ENCODE measurements at places on chromosomes 13 and 19.

- DNase-seq: no peak
Measured at GRCh38 chr19:15871570-15871969, 26.3 kb downstream of the CYP4F2 start.

DNA sequence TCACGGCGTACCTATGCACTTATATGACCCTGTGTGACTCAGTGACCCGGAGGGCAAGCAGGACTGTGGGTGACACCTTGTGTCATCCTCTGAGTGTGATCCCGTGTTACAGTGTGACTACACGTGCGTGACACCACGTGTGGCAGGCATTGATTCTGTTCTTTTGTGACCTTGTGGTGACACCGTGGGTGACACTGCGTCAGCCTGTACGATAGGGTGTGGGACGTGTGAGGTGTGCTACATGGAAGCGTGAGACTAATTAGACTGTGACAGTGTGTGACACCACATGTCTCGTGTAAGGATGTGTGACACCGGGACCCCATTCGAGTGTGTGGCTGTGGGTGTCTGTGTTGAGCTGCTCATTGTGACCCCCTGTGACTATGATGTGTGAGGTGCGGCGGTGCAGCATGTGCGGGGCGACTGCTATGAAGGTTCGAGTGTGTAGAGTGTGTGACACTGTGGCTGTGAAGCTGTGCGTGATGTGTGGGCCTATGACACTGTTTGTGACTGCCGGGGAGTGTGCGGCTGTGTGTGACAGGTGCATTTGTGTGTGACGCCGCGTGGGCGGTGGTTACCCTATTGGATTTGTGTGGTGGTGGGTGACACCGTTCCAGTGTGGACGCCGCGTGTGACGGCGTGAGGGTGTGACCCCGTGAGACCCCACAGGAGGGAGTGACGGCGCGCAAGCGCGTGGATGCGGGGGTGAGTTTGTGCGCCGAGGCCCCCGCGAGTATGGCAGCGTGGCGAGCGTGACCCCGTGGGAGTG lies 399 bp upstream of the SPTBN4 start:
- DNase-seq: peak; percentile 42

- DNase-seq: no peak
Measured at GRCh38 chr19:49512970-49513745, 697 bp downstream of the FCGRT start.

GRCh38 chr19:15101479-15102082 lies 5.6 kb upstream of the SYDE1 start:
- DNase-seq: no peak

DNA sequence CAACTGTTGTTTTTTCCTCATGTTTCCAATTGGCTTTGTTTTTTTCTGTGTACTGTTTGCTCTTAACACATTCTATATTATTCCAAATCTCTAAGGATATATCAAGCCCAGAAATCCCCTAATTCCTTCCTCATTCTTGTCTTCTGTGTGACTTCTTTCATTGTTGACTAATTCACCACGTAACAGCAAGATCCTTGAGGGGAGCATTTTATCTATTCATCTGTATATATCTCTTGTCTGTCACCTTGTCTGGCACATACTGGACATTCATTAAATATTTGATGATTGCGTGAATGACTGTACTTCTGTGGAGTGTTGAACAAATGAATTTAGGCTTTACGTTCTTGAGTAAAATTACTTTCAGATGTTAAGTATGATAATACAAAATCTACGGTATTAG lies 44.8 kb upstream of the OLFM4 start:
- no peak for DNase-seq

GRCh38 chr13:73133531-73133930 lies 74.7 kb downstream of the KLF5 start:
- no peak for DNase-seq

DNA sequence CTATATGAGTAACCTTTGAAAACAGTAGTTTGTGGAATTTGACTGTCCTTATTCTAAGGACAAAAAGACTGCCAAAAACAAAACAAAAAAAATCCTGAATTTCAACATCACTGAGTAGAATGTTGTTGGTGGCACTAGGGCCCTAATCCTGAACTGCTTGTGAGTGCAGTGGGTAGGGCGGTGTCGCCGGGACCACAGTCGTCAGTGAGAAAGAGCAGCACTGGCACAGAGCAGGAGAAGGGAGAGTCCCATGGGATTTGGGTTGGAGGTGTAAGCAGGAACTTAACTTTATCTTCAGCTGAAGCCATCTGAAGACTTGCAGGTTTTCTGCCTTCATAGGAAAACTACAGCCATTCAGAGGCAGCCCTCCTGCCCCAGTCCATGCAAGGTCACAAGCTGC lies 5.6 kb downstream of the PCID2 start:
- DNase-seq: no peak

DNA sequence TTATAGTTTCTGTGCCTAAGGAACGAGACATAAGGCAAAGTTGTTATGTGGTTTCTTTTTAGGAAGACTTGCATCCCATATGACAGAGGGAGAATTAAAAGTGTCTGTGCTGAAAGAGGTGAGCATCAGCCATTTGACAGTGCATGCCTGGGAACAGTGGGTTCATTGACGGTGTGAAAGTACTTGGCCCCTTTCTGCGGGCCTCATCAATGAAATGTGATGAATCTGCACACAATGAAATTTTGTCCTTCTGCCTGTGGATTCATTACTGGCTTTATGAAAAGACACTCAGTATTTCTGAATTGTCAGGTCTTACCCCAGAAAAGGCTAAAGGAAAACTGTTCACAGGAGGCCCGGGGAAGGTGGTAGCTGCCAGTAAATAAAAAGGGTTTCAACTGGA lies 295.8 kb downstream of the FOXO1 start:
- no peak for DNase-seq

GRCh38 chr13:106525865-106526264 lies 9.6 kb downstream of the EFNB2 start:
- no peak for DNase-seq

- no peak for DNase-seq
Measured at GRCh38 chr19:49773663-49774350, 7.0 kb downstream of the AP2A1 start.

DNA sequence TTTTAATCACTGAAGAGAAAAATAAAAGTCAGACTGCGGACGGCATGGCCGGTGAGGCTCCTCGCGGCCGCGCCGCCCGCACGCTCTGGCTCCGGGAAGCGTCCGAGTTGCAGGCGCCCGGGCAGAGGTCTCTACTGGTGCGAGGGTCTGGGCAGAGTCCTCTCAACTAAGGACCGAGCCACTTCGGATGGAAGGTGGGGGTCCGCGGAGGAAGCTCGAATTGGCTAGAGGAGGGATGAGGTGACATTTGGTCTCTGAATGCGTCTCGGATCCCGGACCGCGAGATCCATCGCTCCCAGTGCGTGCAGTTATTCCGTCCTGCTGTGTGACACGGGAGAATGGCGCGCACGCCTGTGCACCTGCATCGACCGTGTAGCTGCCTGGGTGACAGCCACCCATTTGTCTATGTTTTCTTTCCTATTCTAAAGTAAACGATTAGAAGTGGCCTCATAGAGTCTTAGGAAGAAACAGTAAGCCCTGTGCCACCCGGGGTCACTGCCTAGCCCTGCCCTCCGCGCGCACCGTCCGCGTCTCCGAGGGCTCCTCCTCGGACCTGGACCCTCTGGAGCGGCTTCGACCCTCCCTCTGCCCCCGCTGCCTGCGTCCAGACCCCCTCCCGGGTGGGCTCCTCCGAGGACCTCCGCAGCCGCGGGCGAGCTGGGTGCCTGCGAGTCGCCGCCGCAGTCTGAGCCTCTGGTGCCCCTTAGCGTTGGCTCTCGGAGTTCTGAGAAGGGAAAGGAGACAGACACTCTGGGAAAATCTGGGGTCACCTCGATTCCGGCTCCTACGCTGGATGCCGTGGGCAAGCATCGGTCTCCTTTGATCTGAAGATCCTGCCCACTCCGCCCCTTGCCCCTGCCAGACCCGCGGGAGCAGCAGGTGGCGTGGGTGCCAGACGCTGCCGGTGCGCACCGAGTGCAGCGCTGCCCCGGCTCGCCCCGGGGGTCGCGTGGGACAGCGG lies 347.4 kb downstream of the LIG4 start:
- no peak for DNase-seq

DNA sequence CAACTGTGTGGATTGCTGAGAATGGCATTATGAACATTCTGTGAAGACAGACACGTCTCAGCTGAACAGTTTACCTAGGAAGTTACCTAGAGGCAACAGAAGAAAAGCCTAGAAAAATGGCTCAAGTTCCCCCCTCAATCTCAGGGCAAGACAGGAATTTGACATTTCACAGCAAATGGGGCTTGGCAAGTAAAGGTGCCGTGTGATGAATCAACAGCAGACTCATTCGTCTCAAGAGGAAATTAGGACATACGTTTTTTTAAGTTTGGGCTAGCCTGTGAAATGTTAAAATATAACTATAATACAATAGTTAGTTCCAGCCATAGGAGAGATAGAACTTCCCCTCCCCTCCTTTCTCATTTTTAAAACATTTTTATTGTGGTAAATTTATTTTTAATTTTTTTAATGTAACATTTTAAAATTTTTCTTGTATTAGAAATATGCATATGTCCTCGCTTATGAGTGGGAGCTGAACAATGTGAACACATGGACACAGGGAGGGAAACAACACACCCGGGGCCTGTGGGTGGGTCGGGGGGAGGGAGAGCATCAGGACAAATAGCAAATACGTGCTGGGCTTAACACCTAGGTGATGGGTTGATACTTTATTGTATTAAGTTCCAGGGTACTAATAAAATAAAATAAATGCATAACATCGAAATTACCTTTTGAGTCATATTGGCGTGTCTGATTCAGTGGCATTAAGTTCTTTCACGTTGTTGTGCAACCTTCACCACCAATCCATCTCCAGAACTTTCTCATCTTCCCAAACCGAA lies 116.0 kb downstream of the COL4A2 start:
- DNase-seq: no peak

GRCh38 chr13:27276188-27276587 lies 5.6 kb downstream of the RASL11A start:
- no peak for DNase-seq

GRCh38 chr13:75222031-75222430 lies 259.9 kb downstream of the TBC1D4 start:
- DNase-seq: no peak

- no peak for DNase-seq
Measured at GRCh38 chr19:19651076-19651475, 7.6 kb upstream of the GMIP start.

DNA sequence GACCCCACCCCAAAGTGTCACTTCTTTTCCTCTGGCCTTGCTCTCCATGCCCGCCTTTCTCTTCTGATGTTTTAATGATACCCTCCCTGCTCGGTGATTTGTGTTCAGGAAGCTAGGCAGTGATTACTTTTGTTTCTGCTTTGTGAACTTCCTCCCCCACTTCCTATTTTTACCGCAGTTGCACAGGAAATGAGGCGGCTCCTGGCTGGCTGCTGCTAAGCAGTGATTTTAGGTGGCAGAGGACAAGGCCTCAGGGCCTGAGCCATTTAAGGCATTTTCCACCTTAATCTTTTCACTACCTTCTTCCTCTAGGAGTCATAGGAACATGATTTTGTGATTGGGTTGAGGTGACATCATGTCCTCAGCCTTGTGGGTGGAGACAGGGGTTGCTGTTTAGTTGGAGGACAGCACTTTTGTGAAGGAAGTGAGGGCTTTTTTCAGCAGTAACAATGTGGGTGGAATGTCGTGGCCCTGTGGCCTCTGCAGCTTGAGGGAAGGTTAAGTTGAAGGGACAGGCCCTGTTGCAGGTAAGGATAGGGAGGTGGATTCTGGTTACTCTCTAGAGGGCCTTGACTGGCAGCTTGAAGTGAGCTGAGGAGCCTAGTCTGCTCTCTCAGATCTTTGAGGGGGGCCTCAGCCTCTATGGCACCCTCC lies 15.7 kb downstream of the GARRE1 start:
- no peak for DNase-seq

DNA sequence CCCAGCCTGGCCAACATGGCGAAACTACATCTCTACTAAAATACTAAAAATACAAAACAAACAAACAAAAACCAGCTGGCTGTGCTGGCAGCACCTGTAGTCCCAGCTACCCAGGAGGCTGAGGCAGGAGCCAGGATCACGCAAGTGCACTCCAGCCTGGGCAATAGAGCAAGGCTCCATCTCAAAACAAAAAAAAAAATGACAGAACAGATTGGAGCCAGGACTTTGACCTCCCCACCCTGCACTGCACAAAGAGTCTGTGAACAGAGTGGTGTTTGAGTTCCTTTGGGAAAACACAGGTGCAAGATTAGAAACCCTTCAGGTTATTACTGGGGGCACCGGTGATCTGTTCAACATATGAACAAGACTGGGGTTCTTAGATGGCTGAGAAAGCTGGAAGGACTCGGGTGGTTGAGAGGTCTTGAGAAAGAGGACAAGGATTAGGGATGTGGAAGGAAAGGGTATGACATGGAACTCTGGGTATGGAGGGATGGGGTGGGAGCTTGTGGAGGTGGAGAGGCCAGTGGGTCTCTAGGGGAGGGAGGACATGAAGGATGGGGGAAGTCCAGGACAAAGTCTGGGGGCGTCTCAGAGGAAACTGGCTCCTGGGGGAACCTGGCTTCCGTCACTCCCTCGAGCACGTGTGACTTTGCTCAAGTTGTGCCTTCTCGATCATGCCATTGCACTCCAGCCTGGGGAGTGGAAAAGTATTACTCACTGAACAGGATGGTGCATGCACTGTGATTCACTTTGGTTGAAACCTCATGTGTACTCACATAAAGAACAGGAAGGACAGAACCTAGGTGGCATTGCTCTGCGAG lies 25.9 kb downstream of the RCN3 start:
- DNase-seq: no peak

DNA sequence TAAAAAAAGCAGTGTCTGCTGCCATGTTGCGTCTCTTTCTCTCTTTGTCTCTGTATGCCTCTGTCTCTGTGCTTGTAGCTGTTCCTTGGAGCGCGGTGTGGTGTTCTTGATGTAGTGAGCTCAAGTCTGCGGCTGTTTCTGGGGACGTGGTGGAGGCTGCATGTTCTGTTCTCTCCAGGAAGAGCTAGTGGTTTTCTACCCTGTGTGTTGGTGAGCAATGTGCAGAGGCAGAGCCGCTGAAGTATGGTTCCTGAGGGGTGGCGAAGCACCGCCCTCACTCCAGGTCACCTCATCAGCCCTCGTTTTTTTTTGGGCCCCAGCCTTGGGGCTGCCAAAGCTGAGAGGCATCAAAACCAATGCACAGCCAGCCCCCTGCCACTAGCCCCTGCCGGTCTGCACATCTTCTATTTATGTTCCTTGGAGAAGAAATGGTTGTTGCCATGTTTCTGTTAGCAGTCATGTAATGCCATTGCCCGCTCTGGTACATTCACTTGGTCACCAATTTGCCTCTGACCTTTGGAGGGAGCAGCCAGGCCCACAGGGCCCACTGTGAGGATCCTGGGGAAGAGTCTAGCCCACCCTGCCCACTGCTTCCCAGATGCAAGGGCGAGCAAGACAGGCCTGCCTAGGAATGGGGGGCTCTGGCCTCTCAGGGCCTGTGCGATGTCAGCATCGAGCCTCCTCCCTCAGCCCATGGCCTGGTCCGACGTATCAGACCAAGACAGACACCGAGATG lies 7.2 kb downstream of the HNRNPL start:
- no peak for DNase-seq

Measured in omental fat pad (tissue), 4 donors.